Breast epithelium (tissue), 4 donors: ENCODE measurements at places on chromosomes 5 and 9. TPM values are rescaled to one million over a fixed set of nuclear protein-coding genes. Genes with fewer than 3 reads are reported as not detected.

ZDHHC11B gene
- 1.1 TPM for total RNA-seq

DNA sequence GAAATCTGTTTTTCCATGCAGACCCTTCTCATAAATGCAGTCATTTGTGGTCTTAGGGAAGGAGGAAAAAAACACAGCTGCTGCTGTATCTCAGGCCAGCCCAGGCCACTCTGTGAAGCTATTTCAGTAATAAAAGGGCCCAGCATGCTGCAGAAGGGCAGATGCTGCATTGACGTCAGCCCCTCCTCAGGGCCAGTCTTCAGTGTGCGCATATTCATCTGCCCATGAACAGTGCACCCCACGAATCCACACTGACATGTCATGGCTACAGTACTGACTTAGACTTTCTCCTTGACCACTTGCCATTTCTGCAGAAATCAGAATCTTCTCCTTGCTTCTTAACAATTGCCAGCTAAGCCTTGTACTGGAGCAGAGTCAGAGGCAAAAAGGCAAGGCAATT lies 304.7 kb downstream of the GABRG2 start:
- no peak overlapping the region for H3K27ac ChIP-seq
- H3K27me3 ChIP-seq, result no peaks in the 10 kb centered on the region
- DNase-seq, result no peak
- H3K36me3 ChIP-seq, result no peaks in the 10 kb centered on the region
- H3K4me3 ChIP-seq, result no peak overlapping the region

FASTKD3 gene
- 13.3 TPM for total RNA-seq

- H3K27me3 ChIP-seq, result no peaks in the 10 kb centered on the region
- H3K27ac ChIP-seq, result no peak overlapping the region
- H3K4me1 ChIP-seq, result peaks cover 4% of the 10 kb centered on the region
- DNase-seq, result no peak
- no peaks in the 10 kb centered on the region for H3K36me3 ChIP-seq
- H3K4me3 ChIP-seq, result no peak overlapping the region
These were observed 154.6 kb downstream of the FSTL4 start for GRCh38 chr5:133457439-133458355.

MLANA gene
- not detected for total RNA-seq

- H3K4me1 ChIP-seq, result no peaks in the 10 kb centered on the region
- H3K4me3 ChIP-seq, result no peak overlapping the region
- no peak overlapping the region for H3K27ac ChIP-seq
- no peaks in the 10 kb centered on the region for H3K27me3 ChIP-seq
- no peak for DNase-seq
These were observed 292.4 kb downstream of the MAST4 start for GRCh38 chr5:66888613-66889012.

SV2C gene
- total RNA-seq, result 1.3 TPM

GRCh38 chr5:31078956-31079355 lies 114.5 kb upstream of the CDH6 start:
- no peak overlapping the region for H3K4me3 ChIP-seq
- DNase-seq, result no peak
- H3K4me1 ChIP-seq, result no peaks in the 10 kb centered on the region
- no peak overlapping the region for H3K27ac ChIP-seq
- H3K36me3 ChIP-seq, result no peaks in the 10 kb centered on the region

ZNF300 gene
- total RNA-seq, result 8.2 TPM

- DNase-seq, result no peak
- peaks cover 10% of the 10 kb centered on the region for H3K4me1 ChIP-seq
- no peak overlapping the region for H3K27ac ChIP-seq
These were observed 8.8 kb downstream of the PAX5 start for GRCh38 chr9:37025071-37025822.

DNA sequence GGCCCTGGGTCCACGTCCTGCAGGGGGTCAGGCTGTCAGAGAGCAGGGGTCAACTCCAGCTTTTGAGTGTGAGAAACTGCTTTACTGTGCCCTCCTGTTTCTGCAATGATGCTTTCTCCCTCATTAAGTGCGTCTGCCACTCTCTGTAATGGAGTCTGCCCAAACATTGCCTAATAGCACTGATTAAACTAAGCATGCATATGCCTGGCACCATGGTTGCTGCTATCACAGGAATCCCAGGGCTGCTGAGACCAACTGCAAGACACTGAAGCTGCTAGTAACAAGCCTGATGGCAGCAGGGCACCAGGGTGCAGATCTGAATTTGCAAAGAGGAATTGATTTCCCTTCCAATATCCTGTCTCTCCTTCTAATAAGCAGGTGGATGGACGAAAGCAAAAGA lies 125.3 kb downstream of the SLC24A2 start:
- H3K27me3 ChIP-seq, result no peaks in the 10 kb centered on the region
- no peaks in the 10 kb centered on the region for H3K4me1 ChIP-seq
- DNase-seq, result no peak
- H3K36me3 ChIP-seq, result no peaks in the 10 kb centered on the region
- H3K4me3 ChIP-seq, result no peak overlapping the region

DNA sequence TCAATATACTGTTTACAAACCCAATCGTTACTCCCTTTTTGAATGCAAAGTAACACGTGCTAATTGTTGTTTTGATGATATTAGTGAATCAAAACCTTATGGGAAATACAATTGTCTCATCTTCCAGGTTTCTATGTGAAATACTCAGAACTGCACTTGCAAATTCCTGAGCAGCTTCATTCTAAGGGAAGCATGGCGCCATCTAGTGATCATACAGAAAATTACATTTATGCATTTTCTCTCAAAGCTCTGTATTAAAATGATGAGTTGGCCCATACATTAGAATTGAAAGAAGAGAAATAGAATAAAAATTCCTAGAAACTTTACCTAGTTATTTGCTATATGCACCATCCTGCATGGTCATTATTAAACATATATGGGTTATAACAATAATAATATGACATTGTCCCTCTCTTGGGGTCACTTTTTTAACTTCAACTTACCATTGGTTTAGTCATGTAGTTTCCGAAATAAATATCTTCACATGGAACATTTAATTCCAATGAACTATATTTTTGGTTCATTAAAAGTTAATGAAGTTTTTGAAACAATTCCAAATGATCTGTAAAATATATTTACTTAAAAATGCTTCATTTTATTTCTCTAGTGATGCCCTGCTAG lies 220.0 kb downstream of the PDE4D start:
- no peaks in the 10 kb centered on the region for H3K27me3 ChIP-seq
- H3K4me3 ChIP-seq, result no peak overlapping the region
- H3K36me3 ChIP-seq, result no peaks in the 10 kb centered on the region

NOXA1 gene
- total RNA-seq, result 2.9 TPM

DNA sequence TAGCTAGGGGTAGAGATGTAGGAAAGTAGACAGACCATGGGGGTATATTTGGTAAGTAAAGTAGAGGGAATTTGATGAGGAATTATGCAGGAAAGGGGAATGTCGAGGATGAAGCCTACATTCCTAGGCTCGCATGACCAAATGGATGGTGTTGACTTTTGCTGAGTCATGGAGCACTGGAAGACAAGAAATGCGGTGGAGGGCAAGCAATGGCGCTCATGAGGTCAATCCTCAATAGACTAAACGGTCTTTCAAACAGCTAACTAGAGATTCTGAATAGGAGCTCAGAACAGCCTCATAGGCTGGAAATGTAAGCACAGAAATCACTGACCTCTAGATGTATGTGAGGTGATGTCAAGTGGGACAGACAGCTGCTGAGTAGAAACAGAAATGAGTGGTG lies 50.7 kb upstream of the FST start:
- H3K27me3 ChIP-seq, result no peaks in the 10 kb centered on the region
- no peak for DNase-seq
- no peaks in the 10 kb centered on the region for H3K36me3 ChIP-seq
- no peak overlapping the region for H3K4me3 ChIP-seq
- no peaks in the 10 kb centered on the region for H3K4me1 ChIP-seq

ADAMTSL2 gene
- total RNA-seq, result 0.33 TPM

DNA sequence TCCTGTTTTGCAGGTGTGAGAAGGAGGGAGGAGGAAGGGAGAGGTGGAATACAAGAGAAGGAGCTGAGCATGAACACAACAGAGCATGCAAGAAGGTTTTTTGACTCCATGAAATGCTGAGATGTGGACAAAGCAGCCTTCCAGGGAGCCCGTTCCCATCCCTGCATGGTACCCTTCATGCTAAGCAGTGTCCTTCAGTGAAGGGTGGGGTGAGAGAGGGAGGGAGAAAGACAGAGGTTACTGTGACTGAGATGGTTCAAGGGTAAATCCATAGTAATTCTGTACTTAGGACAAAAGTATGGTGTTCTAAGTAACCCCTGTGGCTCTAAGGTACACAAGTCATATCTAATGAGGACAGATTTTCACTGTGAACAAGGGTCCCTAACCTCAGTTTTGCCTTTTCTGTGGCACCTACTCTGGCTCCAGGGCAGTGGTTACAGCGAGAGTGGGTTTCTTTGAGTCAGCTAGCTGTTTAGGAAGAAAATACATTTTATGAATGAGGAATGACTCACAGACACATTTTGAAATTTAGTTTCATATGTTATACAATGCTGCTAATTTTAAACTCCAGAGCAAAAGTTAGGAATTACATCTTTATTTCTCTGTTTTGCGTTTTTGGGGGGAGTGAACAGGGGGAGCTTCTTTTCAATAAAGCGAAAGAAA lies 184.9 kb upstream of the SLC12A2 start:
- H3K36me3 ChIP-seq, result no peaks in the 10 kb centered on the region
- DNase-seq, result no peak
- H3K27me3 ChIP-seq, result no peaks in the 10 kb centered on the region
- no peaks in the 10 kb centered on the region for H3K4me1 ChIP-seq
- H3K4me3 ChIP-seq, result no peak overlapping the region

DNA sequence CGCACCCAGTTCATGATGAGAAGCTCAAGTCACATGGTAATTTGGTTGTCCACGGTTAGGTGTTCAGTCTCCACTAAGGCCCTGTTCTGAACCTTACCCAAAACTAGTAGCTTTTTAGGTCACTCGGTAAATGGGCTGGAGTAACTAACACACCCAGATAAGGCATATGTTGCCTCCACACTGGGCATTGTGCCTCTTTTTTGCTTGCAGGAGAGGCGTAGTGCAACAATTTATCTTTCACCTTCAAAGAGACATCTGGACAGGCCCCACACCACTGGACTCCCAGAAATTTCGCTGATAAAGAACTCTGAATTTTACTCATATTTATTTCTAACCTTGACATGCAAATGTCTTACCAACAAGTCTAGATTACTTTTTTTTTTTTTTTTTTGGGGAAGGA lies 16.8 kb upstream of the PTGES start:
- H3K27ac ChIP-seq, result no peak overlapping the region
- H3K27me3 ChIP-seq, result no peaks in the 10 kb centered on the region
- H3K4me1 ChIP-seq, result no peaks in the 10 kb centered on the region
- no peak for DNase-seq
- H3K36me3 ChIP-seq, result no peaks in the 10 kb centered on the region

SLC46A2 gene
- 0.66 TPM for total RNA-seq

KIF4B gene
- total RNA-seq, result not detected

DNA sequence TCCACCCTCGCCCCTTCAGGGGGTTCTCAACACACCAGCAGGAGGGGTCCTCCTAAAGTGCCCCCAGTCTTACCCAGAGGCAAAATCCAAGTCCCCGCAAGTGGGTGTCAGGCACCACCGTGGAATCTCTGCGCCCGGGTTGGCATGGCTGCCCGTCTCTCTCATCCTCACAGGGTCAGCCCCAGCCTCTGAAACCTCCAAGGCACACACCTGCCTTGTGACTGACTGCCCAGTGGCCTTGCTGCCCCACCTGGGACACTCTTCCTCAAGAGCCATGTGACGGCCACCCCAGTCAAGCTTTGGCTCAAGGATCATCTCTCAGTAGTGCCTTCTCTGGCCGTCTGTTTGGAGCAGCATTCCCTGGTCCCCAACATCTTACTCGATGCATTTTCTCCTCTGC lies 4.9 kb downstream of the FBP2 start:
- no peaks in the 10 kb centered on the region for H3K27me3 ChIP-seq
- no peaks in the 10 kb centered on the region for H3K36me3 ChIP-seq
- DNase-seq, result no peak
- no peaks in the 10 kb centered on the region for H3K4me1 ChIP-seq
- H3K27ac ChIP-seq, result no peak overlapping the region
- no peak overlapping the region for H3K4me3 ChIP-seq

DNA sequence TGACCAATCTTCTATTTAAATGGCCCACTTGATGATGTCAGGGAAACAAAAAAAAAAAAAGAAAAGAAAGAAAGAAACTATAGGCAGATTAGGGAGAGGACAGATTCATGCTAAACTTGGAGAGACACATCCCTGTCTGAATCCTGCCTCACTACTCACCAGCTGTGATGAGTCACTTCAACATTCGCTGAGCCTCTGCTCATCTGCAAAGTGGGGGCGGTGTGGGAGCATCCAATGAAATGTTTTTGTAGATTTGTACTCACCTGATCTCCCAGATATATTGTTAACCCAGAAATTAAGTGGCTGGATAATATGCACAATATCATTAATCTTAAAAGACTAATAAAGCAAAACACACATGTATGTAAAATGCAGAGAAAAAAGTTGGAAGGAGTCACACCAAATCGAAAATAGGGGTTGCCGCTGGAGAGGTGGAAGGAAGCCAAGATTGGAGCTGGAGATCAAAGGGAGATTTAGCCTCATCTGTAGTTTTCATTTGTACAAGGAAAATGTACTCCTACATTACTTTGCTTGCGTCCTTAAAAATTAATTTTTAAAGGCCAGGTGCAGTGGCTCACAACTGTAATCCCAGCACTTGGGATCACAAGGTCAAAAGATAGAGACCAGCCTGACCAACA lies 17.0 kb upstream of the ERGIC1 start:
- H3K4me1 ChIP-seq, result no peaks in the 10 kb centered on the region
- H3K36me3 ChIP-seq, result no peaks in the 10 kb centered on the region
- no peaks in the 10 kb centered on the region for H3K27me3 ChIP-seq
- H3K4me3 ChIP-seq, result no peak overlapping the region

DNA sequence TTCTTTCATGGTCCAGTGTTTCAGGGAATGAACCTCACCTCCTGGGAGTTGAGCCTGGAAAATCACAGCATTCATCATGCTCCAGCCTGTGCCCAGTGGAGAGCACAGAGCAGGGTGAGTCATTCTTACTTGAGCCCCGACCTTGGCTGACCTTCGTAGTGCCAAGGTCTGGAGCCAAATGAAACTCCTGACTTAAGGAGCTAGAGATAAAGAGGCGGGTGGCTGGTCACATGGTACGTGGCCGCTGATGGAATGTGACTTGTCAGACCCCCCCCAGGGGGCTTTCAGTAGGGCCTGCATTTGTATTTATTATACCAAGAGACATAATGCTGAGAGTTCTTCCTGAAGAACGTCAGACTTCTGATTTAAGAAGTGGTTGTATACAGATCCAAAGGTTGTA lies 15.0 kb upstream of the PIP5K1B start:
- H3K36me3 ChIP-seq, result no peaks in the 10 kb centered on the region
- DNase-seq, result no peak
- H3K27me3 ChIP-seq, result no peaks in the 10 kb centered on the region
- H3K27ac ChIP-seq, result no peak overlapping the region
- H3K4me1 ChIP-seq, result no peaks in the 10 kb centered on the region
- H3K4me3 ChIP-seq, result no peak overlapping the region

DNA sequence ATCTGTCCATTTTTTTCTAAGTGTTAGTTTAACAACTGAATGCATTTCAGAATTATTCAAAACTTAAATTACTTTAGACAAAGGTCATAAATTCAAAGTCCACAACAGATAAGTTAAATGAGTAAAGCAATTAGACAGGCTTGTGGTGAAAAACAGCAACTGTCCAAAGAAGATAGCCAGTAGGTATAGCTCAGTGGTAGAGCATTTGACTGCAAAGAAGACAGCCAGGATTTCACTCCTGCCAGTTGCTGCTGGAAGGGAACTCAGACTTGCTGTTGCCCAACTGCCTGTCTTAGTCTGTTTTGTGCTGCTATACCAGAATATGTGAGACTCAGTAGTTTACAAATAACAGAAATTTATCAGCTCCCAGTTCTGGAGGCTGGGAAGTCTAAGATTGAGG lies 10.0 kb downstream of the FANCC start:
- no peak overlapping the region for H3K27ac ChIP-seq
- H3K4me1 ChIP-seq, result no peaks in the 10 kb centered on the region
- no peak for DNase-seq

GRCh38 chr9:88754452-88754851 lies 219.5 kb downstream of the NXNL2 start:
- no peak for DNase-seq
- H3K27me3 ChIP-seq, result no peaks in the 10 kb centered on the region
- H3K4me1 ChIP-seq, result no peaks in the 10 kb centered on the region

TEX48 gene
- not detected for total RNA-seq
